Prostate gland (tissue), 2 donors: ENCODE measurements at places on chromosomes 11 and 22. TPM values are rescaled to one million over a fixed set of nuclear protein-coding genes. Genes with fewer than 3 reads are reported as not detected.

GRCh38 chr11:95499516-95500135 is 268.6 kb upstream of the SESN3 start:
- no peak for DNase-seq

DNA sequence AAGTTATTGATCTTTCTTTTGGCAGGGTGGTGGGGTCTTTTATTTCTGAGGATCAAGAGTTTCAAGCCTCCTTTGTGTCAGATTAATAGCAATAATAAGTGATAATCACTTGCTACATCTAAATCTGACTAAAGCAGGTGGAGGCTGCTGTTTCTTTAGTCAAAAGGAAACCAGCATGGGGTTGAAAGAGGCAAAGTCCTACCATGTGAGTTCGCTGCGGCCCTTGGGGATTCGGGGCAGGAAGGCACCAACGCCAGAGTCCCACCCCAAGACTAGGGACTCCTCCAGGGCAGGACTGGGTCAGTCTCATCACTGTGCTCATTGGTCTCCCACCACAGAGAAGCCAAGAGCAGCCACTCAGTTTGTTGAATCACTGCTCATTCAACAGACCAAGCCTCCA is 73.0 kb downstream of the TENM4 start:
- no peak for DNase-seq

- DNase-seq, result no peak
Measured at GRCh38 chr22:44620129-44620840, 81.7 kb upstream of the PRR5 start.

DNA sequence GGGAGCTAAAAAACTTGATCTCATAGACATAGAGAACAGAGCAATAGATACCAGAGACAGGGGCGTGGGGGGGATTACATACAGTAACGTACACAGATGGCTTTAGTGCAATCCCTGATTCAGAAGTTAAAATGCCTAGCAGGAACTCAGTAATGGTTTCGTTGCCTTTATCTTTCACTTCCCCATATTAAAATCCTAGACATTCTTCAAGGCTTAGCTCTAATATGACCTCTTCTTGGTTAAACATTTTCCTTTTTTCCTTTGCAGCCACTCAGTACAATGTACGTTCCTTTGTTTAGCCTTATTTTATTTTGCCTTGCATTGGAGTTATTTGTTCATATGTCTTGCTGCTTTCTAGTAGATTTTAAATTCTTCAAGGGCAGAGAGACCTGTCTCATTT is 104.9 kb downstream of the C11orf87 start:
- DNase-seq, result no peak

- no peak for DNase-seq
Measured at GRCh38 chr11:66782726-66783125, 53.7 kb upstream of the SPTBN2 start.

DNA sequence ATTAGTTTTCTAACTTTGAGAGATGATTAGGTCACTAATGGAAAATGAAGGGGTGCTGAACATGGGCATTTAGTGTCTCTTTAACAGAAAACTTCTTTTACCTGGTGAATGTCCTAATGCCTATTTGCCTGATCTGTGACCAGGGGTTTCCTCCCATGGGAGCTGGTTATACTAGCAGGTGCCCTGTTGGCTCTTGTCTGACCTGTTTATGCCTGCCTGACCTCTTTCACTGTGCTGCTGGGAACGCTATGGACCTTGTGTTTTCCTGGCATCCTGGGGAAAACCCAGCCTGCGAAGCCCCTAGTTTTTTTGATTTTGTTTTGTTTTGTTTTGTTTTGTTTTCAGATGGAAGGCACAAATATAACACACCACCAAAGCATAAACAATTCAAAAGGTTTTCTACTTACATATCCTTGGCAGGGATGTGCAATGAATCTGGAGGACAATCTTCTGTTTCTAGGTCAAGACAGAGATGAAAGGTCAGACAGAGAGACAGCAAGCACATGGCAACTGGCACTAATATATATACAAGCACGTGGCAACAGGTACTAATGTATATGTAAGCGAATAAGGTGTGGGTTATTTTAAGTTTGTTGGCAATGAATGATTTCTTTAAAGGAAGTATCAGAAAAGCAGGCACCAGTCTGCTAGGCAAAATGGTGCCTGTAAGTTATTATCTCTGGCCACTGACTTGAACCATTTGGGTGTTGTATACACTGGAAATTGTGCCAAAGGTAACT is 390.2 kb downstream of the LUZP2 start:
- no peak for DNase-seq

- no peak for DNase-seq
Measured at GRCh38 chr11:71068963-71069362, 183.4 kb downstream of the SHANK2 start.

GRCh38 chr11:35305670-35306382 is 113.5 kb downstream of the SLC1A2 start:
- DNase-seq, result peak; percentile 16

- DNase-seq, result no peak
Measured at GRCh38 chr22:44424867-44425693, 73.0 kb downstream of the RTL6 start.

DNA sequence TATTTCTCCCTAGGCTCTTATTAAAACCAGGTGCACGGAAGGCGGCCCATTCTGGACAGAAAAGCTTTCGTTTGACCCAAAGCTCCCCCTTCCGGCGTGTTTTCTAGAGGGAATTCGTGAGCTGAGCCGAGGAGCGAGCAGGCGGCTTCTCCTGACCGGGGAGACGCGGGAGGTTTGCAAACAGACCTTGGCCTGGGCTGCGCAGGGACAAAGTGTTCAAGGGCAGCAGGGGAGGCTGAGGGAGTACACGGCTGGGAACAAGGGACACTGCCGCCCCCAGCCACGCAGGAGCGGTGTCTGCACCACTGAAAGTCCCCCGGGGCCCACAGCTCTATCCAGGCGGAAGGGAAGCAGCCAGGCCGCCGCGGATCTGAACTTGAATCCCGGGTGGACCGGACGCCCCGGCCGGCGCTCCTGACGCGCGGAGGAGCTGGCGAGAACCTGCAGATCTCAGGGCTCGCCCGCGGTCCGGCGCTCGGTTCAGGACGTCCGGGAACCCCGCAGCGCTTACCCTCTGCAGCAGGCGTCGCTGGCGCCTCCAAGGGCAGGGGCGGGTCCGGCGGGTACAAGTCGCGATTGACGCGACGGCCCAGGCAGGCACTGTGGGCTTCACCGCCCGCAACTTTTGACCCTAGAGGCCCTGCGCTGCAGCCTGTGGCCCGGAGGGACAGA is 101.9 kb downstream of the WT1 start:
- peak; percentile 51 for DNase-seq

- DNase-seq, result no peak
Measured at GRCh38 chr22:48841881-48842582, 985.6 kb downstream of the BRD1 start.

DNA sequence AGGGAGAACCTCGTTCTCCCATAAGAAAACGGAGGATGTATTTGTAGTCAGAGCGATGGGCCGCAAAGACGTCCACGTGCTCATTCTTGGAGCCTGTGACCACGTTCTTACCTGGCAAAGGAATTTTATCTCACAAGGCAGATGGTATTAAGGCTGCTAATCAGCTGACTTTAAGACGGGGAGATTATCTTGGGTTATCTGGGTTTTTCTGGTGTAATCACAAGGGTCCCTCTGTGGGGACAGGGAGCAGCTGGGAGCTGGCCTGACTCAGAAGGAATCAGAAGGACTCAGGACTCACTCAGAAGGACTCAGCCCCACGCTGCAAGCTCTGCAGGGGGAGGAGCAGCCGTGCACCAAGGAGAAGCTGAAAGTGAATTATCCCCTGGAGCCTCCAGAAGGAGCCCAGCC is 7.5 kb upstream of the SIGIRR start:
- DNase-seq, result no peak

DNA sequence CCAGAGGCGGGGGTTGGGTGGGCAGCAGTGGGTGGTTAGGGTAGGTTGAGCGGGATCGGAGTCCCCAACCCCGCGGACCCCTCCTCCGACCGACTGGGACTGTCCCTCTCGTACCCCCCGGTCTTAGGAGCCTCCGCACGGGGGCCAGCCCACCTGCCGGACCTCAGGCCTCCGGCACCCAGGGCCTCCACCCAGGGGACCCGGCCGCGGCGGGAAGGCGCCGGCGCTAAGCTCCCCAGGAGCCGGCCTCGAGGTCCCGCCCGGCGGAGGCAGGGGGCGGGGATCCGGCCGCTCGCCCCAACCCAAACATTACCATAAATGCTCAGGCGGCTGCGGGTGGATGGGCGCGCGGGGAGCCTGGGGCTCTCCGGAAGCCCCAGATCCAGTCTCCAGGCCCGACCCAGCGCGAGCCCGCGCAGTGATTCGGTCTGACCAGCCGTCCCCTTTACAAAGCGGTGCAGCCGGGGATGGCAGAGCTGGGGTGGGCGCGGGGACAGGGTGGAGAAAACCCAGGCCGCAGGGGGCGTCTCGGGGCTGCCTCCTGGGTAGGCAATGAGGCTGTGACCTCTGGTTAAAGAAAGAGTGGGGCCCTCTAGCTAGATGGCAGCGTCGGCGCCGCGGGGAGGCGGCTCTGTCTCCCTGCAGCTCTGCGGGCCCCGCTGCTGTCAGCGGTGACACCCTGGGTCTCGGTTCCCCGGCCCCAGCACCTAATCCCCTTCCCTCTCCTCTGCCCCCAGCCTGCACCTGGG is 4.0 kb upstream of the MCAM start:
- no peak for DNase-seq

The TALDO1 gene
- total RNA-seq, result 285 TPM

The APOBEC3C gene
- 21.4 TPM for total RNA-seq
